ENCODE measurements at places on chromosomes 5 and 9.

DNA sequence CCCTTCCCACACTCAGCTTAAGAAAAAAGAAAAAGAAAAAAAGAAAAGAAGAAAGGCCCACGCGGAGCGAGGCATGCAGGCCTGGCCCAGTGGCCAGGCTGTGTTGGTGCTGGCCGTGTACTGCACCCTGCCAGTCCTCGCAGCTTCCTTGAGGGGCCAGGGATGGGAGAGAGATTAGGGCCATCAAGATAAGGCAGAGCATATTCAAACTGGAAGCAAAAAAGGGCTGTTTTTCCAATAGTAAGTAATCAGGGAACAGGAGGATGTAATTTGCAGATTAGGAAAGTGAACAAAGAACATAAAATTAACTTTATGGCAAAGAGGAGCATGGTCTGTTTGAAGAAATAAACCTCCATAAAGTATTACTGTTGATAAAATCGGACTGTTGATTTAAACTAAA is 319.6 kb upstream of the CLINT1 start:
- no peak for DNase-seq

DNA sequence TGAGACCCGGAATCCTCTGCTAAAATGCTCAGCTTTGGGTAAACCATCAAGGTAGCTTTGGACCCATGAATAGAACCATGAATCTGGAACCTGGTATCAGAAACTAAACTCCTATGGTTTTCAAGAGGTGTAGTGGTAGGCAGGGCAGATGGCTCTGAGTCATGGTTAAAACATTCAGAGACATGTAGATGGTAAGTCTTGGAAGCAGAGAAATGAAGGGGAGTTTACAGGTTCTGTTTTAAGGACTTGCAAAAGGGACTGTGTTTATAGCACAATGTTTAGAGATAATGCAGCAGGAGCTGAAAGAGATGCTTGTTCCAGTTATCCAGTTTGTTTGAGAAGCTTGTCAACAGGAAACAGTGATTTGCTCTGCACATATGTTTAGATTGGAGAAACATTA is 36.0 kb upstream of the FBN2 start:
- DNase-seq: no peak

- no peak for DNase-seq
These were observed 319.2 kb upstream of the CD180 start for GRCh38 chr5:67515762-67516161.

DNA sequence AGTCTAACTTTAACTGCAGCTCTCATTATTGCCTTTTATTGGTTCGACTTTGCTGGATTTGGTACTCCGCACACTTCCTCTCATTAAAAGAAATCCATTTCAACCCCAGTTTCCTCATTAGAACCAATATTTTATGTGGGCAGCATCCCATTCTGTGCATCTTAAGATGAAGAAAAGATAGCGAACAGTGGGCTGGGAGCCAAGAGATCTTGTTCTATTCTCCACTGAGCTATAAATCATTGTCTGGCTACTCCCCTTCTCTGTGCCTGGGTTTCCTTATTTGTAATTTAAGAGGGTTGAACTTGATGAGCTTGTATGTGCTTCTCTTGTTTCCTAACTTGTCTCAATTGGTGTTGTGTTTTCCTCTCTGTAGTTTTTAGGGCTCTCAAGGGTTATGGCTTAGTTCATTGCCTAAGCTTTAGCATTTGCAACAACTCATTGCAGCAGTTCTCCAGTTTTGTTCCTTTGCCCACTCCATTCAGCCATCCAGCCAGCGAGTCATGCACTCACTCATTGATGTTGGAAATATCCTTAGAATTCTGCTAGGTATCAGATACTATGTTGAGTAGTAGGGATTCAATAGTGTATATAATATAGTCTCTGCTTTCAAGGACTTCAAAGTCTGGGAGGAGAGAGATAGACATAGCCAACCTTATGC is 273.3 kb upstream of the TNC start:
- no peak for DNase-seq

GRCh38 chr5:108670591-108671289 is 77.0 kb upstream of the FER start:
- DNase-seq: no peak

- peak; percentile 30 for DNase-seq
These were observed 668 bp downstream of the GLIS3 start for GRCh38 chr9:4299005-4299795.

DNA sequence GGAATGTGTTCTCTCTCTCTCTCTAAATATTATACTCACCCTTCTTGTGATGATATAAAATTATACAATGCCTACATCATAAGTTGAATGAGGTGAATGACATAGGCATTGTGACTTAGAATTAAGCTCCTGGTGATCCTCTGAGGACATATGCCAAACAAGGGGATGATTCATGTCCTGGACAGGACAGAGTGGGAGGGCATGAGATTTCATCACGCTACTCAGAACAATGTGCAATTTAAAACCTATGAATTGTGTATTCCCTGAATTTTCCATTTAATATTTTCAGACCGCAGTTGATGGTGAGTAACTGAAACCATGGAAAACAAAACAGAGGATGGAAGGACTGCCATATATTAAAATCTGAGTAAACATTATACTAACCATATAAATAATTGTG is 782.2 kb upstream of the NUDT12 start:
- DNase-seq: no peak

DNA sequence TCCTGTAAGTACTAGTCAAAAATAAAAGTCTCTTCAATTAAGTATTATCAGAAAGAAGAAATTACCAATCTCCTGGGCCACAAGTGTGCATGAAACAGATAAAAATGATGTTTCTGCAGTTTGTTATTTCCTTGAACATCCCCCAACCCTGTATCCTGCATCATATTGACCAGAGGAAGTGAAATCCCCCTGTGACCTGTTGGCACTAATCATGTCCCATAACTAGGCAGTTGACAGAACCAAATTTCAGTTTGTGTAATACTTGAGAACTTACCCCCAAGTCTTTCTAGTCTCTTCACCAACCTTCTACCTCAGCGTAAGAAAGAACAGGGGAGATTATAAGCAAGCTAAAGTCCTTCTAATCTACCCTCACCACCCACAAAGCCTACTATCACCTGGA is 368.2 kb upstream of the PDE4D start:
- no peak for DNase-seq

DNA sequence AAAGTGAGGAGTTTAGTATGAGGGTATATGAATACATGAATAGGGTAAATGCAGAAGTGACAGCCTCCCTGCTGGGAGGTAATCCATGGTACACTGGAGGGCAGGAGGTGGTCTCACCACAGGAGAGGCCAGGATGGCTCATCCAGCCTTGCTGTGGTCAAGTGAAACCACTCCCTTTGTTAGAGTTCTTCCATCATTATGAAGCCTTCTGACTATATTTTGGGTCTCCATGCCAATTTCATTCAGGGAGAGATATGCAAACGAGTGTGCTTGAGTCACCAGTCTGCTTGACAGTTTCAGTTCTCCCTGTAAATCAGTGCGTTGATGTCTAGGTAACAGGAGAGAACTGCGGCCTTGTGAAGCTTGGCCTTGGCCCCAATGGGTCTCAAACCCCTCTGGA is 16.4 kb downstream of the PPP3R2 start:
- DNase-seq: no peak

GRCh38 chr5:113663879-113664541 is 150.5 kb downstream of the YTHDC2 start:
- DNase-seq: no peak

DNA sequence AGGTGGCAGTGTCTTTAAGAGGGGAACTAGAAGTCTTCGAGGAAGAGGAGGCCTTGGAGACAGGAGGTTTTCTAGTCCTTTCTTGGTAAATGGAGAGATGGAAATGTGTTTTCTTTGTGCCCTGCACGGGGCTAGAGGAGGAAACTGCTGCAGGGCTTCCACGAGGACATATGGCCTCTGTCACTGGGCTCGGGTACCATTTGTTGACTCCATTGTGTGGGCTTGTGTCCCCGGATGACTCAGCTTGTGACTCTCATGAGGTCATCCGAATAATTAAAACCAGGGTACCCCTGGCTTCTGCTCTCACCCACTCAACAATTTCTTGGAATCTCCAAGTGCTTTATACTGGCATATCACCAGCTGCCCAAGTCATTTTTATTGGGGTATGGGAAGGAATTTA is 261.7 kb downstream of the KIF4B start:
- no peak for DNase-seq

- no peak for DNase-seq
These were observed 29.9 kb upstream of the NKD2 start for GRCh38 chr5:978693-979092.

GRCh38 chr5:59661311-59661710 is 232.2 kb downstream of the PDE4D start:
- no peak for DNase-seq

DNA sequence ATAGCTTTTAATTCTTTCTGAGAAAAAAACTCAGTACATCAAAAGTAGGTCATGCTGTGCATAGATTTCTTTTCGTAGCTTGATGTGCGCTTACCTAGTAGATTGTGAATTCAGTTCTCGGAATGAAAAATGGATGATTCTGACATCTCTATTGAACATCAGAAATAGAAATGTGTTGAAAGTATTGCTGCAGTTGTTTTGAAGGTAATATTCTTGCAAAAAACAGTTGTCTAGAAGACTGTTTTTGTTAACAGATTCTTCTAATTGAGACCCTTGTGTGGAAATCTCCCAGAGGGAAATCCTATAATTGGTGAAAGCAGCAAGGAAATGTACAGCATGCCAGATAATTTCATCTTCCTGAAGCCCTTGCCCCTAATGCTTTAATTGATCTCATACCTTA is 54.5 kb downstream of the MACIR start:
- no peak for DNase-seq

DNA sequence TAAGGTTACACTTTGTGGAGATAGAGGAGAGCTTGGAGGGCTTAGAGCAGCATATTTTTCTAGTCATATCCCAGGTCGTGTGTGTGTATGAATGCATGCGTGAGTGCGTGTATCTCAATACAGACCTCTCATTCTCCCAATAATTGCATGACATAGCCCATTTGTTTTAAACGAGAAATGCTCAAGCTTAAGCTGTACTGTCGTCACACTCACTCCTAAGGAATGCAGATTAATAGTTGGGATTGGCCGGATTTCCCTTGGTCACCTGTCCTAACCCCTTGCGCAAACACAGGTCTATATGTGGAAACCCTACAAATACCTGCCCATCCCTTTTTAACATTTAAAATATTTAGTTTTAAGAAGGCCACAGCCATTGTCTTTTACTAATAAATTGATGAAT is 165.8 kb downstream of the SEMA5A start:
- no peak for DNase-seq

DNA sequence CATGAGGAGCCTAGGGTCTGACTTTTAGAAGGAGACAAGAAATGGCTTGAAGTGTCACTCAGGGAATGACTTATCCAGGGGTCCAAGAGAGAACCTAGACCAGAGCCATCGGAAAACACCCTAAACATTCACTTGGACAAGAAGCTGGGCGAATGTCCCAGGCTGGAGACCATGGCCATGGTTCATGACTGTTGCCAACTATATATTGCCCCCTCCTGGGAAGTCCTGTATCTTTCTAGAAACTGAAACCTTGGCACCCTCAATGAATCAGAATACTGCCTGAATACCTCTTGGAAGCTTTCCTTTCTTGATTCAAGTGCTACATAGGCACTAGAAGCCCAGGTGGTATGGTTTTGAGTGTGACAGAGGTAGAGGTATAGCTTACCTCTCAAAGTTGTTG is 29.9 kb downstream of the TRMO start:
- DNase-seq: no peak

DNA sequence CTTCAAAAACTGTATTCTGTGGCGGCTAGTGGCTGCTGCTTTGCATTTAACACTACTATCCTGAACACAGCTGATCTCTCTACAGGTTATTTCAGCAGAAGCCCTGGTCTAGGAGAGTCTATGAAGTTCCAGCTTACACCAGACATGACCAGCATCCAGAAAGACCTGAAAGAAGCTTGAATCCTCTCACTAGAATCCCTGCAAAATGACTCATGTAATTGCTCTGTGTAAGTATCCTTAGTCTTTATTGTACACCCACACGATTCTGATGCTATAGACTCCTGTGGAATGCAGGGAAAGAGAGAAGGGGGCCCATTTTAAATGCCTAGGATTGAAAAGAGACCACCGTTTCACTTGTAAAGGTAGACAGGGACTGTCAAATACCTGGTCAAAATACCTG is 859 bp upstream of the GRIA1 start:
- no peak for DNase-seq

- DNase-seq: no peak
These were observed 75.1 kb upstream of the RGMB start for GRCh38 chr5:98698359-98698758.

DNA sequence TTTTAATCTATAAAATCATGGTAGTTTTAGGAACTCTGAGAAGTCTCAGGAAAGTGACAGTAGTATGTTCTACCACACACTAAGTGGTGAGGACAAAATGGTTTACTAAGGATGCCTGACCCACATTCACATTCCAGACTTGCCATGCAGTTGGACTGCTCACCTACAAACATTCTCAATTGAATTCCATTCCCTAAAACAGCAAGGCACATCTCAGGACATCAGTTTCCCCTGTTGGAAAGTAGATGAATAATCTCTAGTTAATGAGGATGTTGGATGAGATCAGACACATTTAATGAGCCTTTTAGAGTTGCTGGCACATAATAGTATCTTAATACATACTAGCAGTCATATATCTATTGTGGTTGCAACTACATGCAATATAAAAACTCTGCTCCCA is 76.6 kb downstream of the ZNF618 start:
- DNase-seq: no peak

DNA sequence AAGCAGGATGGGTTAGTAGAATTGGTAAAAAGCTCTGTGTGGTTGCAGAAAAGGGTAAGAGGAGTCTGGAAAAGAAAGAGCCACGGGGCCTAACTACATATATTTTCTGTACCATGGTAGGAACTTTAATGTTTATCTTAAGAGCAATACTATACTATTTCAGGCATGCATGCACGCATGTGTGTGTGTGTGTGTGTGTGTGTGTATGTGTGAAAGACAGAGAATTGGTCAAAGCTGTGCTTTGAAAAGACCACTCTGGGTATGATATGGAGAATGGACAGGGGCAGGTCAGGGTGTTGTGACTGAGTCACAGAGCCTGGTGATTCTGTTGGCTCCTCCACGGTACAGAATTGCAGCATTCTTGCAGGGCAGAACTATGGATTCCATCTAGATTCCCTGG is 339.3 kb downstream of the SLIT3 start:
- no peak for DNase-seq

DNA sequence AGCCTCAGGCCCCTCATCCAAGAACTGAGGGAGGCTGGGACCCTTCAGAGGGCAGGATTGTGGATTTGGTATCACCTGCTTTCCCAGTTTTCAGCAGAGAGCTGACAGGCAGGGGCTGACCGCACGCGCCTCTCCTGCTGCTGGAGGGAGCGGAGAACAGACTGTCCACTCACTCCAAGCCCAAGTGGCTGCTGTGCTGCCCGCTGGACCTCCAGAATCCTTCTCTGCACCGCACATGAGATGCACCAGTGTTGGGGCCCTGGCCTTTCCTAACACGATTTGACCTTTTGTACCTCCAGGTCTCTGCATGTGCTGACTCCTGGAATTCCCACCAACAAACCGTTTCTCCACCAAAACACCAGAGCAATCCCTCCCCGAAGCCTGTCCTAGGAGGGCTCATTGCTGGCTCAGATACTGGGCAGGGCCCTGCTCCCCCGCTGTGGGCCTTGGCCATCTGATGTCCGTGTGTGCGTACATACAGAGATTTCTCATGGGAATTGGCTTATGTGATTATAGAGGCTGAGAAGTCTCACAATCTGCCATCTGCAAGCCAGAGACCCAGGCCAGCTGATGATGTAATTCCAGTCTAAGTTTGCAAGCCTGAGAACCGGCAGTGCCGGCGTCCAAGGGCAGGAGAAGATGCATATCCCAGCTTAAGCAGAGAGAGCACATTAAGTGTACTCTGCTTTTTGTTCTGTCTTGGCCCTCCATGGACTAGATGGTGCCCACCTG is 141.7 kb downstream of the GADD45G start:
- no peak for DNase-seq

- no peak for DNase-seq
These were observed 5.7 kb downstream of the TBCA start for GRCh38 chr5:77770293-77771005.
